Activated CD4-positive, alpha-beta T cell treated with anti-CD3 and anti-CD28 coated beads for 24 hours (primary cell): ENCODE measurements at places on chromosomes 3 and 15.

DNA sequence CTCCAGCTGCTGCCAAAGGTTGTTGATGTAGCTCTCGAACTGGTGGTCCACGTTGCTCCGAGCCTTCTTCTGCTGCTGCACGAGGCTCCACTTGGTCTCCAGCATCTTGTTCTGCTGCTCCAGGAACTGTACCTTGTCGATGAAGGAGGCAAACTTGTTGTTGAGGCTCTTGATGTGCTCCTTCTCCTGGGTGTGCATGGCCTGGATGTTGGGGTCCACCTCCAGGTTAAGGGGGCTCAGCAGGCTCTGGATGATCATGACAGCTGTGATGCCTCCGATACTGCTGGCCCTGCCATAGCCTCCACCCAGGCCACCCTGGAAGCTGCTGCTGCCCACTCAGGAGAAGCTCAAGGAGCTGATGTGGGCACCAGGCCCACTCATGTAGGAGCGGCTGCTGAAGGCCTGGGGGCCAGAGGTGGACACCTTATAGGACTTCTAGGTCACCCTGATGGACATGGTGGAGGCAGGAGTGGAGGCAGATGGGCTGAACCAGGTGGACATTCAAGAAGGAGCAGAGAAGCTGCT, 14.9 kb upstream of the PSTPIP1 start:
- no peak for DNase-seq

DNA sequence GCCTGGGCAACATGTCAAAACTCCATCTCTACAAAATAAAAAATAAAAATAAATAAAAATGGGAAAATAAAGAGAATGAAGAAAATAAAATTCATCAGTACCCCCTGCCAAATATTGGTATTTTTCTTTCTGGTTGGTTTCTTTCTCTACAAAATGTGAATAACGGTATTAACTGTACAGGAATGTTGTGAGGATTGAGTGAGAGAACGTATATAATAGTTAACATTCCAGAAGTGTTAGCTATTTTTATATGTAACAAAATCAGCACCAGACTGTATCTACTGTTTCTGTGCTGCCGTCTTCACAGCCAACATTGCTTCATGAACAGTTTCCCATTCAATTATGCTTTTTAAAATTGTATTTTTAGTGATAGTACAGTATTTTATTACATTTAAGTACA, 25.5 kb upstream of the RNU6-1 start:
- DNase-seq = no peak

GRCh38 chr3:97804471-97804870, 17.3 kb upstream of the CRYBG3 start:
- no peak for DNase-seq

- no peak for DNase-seq
Measured at GRCh38 chr3:37097776-37098175, 76.6 kb downstream of the LRRFIP2 start.

- no peak for DNase-seq
Measured at GRCh38 chr3:112327371-112327951, 5.5 kb upstream of the CD200 start.

DNA sequence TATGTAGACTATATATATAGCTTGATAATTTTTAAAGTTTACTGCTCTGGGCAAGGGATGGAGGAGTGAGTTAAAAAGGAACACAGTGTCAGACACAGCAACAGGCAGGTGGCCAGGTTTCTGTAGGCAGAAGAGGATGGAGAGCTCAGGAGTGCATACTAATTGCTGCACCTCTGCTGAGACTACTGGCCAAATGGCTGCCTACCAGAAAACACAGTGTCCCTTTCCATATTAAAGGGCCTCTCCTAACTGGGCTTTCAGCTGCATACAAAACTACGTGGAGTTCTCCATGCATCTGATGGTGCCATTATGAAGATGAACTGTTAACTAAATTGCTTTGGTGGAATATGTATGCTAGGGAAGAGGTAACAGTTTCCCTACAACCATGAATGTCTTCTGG, 1.8 kb downstream of the ATP13A4 start:
- DNase-seq = no peak

DNA sequence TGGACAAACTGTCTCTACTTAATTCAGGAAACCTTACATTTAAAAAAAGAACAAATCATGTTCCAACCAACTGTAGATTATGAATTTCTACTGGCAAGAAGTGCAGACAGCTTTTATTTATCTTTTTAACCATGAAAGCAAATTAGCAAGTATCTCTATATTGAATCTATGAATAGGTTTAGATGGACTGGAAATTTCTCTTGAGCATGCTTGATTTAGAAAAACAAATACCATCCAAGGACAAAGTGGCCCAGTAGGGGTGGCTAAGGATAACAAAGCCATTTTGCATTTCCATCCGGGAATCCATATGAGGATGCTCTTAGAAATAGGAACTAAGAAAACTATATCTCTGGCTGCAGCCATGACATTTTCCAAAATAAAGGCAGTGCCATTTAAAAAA, 150.6 kb downstream of the KCNMB2 start:
- DNase-seq = no peak

GRCh38 chr3:107848351-107848915, 242.4 kb downstream of the CD47 start:
- DNase-seq = no peak

GRCh38 chr15:70087708-70088352, 9.9 kb downstream of the TLE3 start:
- DNase-seq = no peak

DNA sequence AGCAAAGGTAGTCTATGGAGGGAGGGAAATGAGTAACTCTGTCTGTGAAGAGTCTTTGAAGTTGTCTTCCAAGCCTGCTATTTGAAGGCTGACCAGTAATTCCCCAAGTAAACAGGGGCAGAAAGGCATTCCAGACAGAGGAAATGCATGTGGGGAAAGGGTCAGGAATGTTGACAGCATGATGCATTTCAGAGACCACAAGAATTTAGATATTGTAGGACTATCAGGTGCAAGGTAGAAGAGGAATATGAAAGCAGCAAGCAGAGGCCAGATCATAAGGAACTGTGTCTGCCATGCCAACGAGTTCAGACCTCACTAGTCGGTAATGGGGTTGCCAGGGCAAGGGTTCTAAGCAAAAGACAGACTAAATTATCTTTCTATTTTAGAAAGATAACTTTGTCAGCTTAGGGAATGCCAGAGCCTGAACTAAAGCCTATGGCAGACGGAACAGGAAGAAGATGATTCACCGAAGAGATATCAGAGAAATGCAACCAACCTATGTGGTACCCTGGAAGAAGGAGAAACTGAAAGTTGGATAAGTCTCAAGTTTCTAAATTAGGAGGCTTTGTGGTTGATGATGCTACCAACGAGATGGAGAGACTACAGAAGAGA, 327.0 kb upstream of the RORA start:
- DNase-seq = no peak

DNA sequence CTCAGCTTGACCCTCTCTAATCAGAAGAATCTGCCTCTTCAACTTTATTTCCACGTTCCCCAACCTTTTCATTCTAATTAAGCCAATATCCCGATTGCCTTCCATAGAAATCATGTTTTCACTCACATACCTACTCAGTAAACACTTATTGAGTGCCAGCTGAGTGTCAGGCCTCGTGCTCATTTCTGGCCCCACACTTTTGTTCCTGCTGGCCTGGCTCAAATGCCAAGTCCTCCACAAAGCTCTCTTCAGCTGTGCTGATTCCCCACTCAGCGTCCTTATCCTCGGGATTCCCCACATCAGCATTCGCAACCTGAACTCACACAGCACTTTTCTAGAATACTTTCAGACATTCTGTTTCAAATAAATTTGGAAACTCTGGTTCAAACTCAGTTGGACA, 68.9 kb downstream of the THBS1 start:
- DNase-seq = no peak

- DNase-seq = no peak
Measured at GRCh38 chr15:29880341-29880740, 58.1 kb upstream of the TJP1 start.

DNA sequence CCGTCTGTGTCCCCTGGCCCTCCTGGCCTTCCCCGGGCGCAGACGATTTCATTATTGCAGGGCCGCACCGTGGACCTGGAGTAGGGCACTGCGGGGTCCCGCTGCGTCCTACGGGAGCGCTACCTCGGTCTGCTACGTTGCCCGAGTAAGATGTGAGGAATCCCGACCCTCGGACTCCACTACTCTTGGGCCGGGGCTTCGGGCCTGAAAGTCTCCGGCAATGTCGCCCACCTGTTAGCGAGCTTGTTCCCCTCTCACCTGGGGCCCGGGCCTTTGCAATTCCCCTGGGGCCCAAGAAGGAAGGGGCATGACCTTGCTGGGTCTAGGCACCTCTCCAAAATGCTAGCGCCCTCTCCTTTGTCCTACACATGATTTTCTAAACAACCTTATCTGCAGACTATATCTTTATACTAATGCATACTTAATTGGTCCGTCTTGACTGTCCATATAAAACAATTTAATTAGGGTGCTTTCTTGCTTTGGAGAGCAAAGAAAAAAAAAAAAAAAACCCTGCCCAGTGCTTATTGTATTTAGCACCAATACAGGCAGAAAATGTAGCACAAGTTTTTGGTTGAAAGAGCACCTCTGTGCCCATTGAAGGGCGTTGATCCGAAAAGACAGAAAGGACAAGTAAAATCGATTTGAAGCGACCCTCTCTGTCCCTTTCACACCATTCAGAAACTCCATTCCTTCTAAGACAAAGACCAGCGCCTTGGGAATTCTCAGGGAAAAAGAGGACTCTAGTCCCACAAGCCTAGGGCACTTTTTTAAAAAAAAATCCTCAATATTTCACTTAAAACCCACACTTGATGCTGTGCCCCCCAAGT, 7.0 kb upstream of the NR2F2 start:
- no peak for DNase-seq

GRCh38 chr15:88246081-88246480, 10.5 kb downstream of the NTRK3 start:
- DNase-seq = no peak

DNA sequence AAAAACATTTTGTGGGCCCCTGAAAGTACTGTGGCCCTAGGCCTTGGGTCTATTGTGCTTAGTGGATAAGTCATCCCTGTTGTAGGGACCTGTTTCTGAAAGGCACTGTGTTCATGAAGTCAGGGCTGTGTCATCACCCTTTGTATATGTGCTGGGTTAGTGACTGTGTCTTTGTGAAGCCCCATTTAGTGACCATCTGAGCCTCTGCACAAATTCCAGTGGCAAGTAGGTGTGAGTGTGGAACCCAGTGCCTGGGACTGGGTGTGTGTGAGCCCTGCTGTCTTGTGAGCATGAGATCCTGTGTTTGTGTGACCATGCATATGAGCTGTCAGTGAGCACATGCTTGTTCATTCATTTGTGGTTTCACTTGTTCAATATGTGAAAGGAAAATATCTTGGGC, 1.2 kb upstream of the HYAL1 start:
- no peak for DNase-seq

DNA sequence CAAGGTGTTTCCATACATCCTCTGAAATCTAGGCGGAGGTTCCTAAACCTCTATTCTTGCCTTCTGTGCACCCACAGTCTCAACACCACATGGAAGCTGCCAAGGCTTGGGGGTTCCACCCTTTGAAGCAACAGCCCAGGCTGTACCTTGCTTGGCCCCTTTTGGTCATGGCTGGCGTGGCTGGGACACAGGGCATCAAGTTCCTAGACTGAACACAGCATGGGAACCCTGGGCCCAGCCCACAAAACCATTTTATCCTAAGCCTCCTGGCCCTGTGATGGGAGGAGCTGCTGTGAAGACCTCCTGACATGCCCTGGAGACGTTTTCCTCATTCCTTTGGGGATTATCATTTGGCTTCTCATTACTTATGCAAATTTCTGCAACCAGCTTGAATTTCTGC, 739.0 kb upstream of the NECTIN3 start:
- DNase-seq = no peak

GRCh38 chr3:149792452-149793270, at the start of gene ANKUB1:
ANKUB1 (minus strand) TSS chr3:149792554; CDS start chr3:149792366, 188 bp downstream.
- DNase-seq = no peak

DNA sequence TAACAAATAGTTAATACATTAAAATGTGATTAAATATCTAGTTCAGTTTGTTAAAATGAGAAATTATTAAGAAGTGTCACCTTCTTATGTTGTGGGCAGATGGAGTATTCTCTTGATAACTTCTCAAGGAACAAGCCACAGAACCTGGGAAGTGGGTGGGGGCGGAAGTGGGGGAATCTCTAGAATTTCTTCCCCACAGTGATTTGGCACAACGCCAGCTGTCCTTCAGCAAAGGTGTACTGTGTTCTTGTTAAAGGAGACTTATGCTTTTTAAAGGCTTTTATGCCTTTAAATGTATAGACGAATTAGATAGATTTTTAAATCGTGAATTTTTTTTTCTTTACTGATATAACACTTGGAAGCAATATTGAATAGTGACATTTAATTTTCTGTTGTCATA, 42.4 kb downstream of the SEC22A start:
- DNase-seq = no peak

DNA sequence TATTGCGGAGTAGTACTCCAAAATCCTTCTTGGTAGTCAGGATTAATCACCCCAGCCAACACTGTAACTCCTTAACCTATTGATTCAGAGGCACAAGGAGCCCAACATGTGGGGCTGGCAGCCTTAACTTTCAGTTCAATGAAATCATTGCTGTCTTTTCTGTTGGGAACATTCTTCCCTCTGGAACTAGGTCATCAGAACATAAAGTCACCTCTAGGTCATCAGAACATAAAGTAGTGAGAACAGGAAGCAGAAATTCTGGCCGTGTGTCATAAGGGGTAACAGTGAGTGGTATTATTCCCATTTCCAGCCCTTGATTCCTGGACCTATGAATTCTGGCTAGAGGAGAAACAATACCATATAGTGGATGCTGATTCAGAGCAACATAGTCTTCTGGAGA, 71.5 kb upstream of the TNIK start:
- DNase-seq = no peak

DNA sequence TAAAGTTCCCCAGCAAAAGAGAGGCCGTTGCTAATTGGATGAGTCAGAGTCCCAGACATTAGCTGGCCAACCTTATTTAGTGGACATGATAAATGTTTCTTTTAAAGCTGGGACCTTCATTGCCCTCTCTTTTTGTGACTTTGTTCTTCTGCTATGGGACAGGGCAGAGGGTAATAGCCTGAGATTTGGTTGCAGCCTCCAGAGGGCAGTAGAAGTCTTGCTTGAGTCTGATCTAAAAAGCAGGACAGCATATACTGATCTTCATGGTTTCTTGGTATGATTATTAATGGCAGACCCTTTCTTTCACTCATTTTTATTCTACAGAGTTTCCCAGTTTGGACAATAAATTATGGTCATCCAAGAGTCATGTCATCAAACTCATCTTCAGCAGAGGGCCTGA, 25.1 kb upstream of the ZKSCAN7 start:
- DNase-seq = no peak

DNA sequence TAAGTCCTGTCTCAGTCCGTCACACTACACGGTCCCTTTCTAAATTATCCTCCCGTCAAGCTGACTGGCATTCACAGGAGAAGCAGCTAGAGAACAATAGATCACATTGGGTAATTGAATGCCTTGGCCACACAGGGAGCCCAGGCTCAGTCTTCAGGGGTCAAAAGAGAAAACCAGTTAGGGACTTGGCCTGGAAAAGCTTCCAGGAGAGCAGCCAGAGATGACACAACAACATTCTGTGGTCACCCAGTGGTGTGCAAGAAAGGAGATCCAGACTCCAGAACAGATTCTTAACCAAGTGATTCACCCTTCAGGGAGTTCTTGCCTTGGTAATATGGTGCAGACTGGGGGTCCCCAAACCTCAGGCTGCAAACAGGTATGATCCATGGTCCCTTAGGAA, 15.9 kb downstream of the ARHGAP31 start:
- no peak for DNase-seq
